ENCODE measurements at places on chromosomes 2 and 18.
A peak's percentile ranks its signal among the peaks of the same experiment; 100 is the strongest.

DNA sequence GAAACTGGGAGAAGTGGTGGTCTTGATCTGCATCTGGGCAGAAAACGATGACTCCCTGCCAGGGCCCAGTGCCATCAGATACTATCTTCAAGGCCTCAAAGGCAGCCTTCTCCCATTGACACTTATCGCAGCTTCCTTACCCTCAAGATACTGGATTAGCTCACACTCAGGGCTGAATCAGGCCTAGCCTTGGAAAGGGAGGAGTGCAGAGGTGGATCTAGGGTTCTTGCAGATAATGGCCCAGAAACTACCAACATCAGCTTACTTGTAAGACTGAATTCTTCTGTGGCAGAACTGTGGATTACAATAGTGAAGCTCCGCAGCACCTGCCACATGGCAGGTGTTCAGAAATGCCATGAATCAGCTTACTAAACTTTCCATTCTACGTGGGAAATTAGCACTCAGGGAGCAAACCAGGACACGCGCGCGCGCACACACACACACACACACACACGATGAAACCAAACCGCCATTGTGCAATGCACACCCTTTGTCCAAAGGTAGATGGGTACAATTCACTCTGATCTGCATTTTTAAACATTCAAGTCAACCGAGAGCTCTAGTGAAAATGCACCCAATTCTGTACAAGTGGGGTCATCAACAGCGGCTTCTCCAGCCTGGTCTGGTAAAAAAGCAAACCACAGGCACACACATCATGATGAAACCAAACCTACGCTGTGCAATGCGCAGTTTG is 26.3 kb upstream of the TMEM182 start:
- no peak for DNase-seq

- no peak for DNase-seq
Observed at GRCh38 chr2:157193461-157193860, 64.0 kb upstream of the GALNT5 start.

GRCh38 chr18:26008096-26008495 is 82.3 kb downstream of the SS18 start:
- no peak for DNase-seq

- no peak for DNase-seq
Observed at GRCh38 chr2:1981850-1982249, 237.5 kb upstream of the PXDN start.

GRCh38 chr2:30276455-30276911 is 45.1 kb downstream of the LBH start:
- no peak for DNase-seq

GRCh38 chr2:138182250-138182936 is 218.1 kb downstream of the HNMT start:
- no peak for DNase-seq

- no peak for DNase-seq
Observed at GRCh38 chr2:221494556-221494955, 77.5 kb downstream of the EPHA4 start.

- no peak for DNase-seq
Observed at GRCh38 chr2:238362626-238363025, 42.3 kb downstream of the TRAF3IP1 start.

- DNase-seq, result no peak
Observed at GRCh38 chr2:204738721-204739120, 193.4 kb downstream of the PARD3B start.

DNA sequence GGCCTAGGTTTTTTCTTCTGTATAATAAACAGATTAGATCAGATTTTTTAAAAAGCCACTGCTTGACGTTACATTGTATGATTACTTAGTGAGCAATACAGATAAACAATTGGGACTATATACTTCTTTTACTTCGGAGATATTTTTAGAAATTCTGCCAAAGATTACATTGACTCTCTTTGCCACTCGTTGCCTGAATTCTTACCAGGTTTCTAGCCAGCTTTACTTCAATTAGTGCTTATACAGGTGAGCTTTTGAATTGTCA is 156.6 kb downstream of the HAUS1 start:
- DNase-seq, result no peak

DNA sequence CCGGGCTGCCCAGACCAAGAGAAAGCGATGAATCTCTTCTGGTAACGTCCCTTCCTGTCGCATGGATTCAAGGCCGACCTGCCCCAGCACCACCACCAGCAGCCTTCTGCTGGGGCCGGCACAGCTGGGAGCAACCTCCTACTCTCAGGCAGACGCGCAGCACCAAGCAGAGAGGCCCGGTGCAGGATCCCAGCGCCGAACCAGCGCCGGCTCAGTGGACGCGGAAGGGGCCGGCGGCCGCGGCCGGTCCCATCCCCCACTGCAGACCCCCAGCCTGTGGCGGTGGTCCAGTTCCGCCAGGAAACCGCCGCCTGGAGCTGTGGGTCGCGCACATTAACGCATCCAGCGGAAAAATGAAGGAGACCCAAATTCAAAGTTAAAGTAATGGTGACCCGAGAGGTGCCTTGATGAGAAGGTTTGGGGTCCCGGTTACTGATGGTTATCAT is 525 bp upstream of the MAL start:
- DNase-seq, result no peak

DNA sequence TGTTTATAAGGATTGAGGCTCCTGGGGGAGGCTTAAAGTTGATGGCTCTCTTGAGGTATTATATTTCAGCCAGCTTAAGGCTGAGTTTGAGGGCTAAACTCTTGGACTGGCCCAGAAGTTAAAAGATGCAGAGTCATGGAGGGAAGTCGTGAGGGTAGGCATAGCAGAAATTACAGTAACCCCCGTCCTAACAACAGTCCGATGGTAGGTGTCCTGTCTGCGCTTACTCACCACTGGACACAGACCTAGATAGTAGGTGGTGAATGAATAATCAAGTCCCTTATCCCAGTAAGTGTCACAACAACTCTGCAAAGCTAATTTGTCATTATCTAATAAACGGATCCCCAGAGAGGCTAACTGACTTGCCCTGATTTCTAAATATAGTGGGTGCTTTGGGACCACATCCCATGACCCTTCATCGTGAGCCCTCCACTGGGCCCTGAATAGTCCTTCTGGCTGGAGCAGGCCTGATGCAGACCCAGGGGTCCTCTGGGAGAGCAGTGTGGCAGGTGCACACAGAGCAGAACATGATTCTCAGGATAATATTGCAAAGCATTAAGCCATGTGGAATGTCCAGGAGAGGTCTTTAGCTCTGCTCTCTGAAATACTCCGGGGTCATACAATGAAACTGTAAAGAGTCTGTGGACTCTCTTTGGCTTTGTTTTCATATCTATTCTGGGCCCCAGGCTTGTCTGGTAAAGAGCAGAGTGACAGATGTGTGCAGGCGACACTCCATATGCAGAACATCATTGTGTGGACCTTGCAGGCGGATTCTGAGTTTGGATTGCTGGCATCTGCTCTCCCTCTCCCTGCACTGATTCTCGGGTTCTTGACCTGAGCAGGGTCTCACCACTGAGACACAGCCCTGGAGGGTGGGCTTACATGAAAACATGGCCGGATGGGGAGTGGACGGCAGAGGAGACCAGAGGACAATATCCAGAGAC is 98.1 kb downstream of the RNF144A start:
- DNase-seq, result no peak

DNA sequence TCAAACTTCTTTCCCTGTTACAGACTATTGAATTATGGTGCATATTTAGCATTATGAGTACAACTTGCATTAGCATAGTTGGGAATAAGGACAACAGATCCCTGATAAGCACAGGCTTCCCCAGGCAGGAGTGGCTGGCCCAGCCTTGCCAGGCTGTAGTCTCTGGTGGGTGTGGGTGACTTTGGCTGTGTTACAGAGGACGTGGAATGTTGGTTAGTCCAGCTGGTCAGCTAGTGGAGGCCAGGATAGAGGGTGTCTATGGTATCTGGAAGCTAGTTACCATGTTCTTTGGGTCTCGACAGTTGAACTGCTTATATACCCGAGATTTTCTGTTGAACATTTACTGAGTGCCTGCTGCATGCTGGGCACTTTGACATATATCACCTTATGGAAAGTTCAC is 4.7 kb downstream of the SH3RF3 start:
- DNase-seq, result no peak

DNA sequence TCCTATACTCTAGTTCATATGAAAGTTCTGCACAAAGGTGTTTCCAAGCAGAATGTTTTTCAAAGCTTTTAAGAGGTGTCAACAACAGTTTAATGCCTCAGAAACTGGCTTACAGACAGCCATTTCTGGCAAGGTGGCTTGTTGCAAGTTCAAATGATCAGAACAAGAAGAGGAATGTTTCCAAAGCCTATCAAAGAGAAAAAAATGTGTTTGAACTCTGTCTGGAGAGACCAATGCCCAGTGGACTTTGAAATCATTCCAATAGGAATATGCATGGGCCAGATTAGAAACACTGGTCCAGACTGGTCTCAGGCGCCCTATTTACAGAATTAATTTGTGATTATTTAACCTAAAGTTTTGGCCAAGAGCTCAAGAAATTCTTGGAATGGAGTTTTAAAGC is 106.2 kb downstream of the CPS1 start:
- DNase-seq, result no peak

DNA sequence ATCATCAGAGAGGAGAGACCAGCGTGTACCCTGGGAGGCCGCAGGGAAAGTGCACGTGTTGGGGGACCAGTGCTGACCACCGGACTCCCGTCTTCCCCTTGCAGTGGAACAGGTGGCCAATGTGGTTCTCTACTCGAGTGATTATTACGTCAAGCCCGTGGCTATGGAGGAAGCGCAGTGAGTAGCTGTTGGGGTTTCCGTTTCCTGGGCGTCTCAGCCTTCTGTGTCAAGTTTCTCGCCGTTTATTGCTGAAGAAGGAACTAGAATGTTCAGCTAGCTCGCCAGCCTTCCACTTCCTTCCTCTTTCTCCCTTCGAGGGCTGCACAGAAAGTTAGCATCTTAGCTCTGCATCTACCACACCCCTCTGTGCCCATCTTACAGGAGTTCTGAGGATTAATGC is 22.8 kb upstream of the DGKD start:
- DNase-seq, result peak; percentile 89

- no peak for DNase-seq
Observed at GRCh38 chr18:7668392-7668791, 101.3 kb downstream of the PTPRM start.

GRCh38 chr2:227906991-227907390 is 35.6 kb downstream of the DAW1 start:
- DNase-seq, result no peak

DNA sequence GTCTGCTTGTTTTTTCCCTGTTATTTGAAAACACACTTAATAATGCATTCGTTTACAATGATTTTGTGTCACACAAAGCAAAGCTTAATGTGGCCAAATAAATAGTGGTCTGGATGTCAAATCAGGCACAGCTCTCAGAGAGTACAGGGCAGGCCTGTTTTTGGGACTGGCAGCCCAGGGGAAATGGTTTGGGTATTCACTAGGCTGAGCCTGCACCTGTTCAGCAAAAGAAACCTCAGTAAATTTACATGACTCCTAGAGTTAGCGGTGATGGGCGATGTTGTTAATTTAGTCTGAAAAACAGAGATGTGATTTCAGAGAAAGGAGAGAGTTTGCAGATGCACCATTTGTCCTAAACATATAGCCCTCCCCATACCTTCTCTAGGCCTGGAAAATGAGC is 197.1 kb downstream of the ALK start:
- DNase-seq, result no peak

DNA sequence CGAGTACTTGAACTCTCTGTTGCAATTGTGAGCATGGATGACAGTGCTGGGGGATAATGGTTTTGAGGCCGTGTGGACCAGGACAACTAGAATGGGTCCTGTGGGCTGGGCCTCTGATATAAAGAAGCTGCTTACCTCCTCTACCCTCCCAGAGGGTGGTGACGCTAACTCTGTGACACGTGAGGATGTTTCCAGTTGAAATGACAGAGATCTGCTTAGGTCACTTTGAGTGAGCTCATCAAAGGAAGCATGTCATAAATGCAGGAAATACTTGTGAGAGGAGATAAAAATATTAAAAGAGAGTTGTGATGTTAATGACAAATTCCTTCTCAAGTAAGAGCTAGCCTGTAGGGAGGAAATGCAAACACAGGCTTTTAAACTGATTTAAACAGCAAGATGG is 16.4 kb downstream of the RMC1 start:
- DNase-seq, result peak; percentile 34

DNA sequence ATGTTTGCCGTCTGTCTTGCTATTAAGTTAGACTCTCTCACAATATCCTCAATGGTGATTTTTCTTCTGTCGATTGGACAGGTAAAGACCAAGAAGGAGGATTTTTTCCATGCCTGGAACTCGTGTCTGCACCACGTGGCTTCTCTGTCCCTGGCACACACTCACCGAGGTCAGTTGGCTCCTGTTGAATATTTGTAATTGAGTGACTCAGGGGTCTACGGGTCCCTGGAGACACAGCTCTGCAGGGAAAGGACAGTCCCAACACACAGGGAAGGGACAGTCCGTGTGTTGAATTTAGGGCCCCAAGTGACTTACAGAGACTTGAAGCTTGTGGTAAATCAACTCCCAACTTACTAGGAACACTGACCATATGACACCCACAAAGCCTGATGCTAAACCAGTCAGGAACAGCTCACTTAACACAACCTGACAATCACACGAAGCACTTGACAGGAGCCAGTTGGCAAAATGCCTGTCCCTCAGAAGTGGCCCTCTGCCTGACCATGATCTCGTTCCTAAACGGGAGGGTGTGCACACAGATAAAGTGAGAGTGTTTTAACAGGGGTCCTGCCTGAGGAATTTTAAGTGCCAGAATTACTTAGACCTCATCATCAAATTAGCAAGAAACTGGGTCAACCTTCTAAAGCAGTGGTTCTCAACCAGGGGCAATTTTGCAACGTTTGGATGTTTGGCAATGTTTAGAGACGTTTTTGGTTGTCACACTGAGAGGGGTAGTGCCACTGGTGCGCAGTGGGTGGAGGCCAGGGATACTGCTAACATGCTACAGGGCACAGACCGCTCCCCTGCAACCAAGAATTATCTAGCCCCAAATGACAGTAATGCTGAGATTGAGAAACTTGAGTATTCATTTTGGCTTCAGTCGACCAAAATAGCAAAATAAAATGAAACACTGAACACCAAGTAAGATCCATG is 88.9 kb upstream of the BCL2L11 start:
- DNase-seq, result no peak

GRCh38 chr2:208311954-208312353 is 45.9 kb downstream of the PIKFYVE start:
- DNase-seq, result peak; percentile 80

GRCh38 chr2:110881908-110882307 is 149.5 kb downstream of the ACOXL start:
- no peak for DNase-seq

All from inflammatory macrophage treated with lipopolysaccharide for 1 hour (primary cell).